ENCODE measurements at places on chromosomes 2 and 18. TPM values are rescaled to one million over a fixed set of nuclear protein-coding genes. Genes with fewer than 3 reads are reported as not detected.

Gene MARCHF4
- 0.06 TPM for total RNA-seq

Gene RNF152
- 14.8 TPM for total RNA-seq

Gene IL36G
- not detected for total RNA-seq

Gene BUB1
- total RNA-seq: 2.9 TPM

Gene LRRC30
- total RNA-seq: not detected

Gene CFAP65
- 16.5 TPM for total RNA-seq

Gene ZNF892
- total RNA-seq: 2.7 TPM

Gene TLX2
- total RNA-seq: not detected

Gene FSHR
- not detected for total RNA-seq

Gene ACOXL
- 10.6 TPM for total RNA-seq

Gene DPP4
- total RNA-seq: 27.7 TPM

DNA sequence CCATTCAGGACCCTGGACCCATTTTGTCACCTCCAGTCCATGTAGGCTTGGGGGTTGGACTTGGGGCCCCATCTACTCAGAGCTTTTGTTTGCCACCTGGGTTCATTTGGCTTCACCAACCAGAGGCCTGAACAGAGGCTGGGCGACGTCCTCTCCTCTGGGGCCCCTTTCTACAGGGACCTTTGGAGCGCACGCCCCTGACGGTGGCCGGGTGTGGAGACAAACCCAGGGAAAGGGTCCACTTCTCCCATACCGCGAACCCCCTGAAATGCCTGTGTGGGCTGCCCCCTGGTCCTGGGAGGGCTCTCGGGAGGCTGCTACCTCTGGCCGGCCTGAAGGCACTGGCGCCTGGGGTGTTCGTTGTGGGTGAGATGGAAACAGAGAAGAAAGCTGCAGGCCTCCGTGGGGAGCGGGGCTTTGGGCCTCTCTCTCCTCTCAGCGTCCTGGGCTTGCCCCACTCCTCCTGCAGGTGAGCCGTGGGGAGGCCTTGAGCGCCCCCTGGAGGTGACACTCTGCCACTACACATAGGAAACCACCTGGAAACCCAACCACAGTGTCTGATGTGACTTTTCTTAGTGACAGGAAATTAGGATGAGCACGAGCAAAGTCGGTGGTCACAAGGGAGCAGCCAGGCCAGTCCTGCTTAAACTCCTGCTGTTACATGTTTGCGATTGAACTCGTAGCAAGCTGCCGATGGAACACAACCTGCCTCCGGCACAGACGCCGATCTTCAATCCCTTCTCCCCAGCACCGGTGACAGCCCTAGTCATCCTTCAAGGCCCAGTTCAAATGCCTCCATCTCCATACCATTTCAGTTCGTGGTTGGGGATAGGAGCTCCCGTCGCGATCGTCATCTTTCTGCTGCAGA, 12.0 kb upstream of the NTSR2 start:
- DNase-seq: no peak

DNA sequence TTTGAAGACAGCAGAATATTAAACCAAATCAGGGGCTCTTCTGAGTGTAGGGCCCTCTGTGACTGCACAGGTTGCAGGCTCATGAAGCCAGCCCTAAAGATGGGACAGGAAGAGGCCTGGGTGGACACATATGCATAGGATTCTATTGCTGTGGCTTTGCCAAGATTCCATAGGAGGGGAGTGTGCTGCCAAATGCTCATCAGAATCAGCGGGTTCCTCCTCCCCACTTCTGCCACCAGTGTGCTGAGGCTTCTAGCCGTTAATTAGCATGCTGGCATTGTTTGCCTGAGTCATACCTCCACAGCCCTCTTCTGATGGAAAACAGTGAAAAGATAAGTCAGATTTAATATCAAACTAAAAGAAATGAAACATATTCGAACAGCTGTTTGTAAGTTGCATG, 103.9 kb upstream of the TMEFF2 start:
- no peak for DNase-seq

- peak; percentile 85 for DNase-seq
These were observed 42.5 kb downstream of the CPO start for GRCh38 chr2:206981739-206982340.

DNA sequence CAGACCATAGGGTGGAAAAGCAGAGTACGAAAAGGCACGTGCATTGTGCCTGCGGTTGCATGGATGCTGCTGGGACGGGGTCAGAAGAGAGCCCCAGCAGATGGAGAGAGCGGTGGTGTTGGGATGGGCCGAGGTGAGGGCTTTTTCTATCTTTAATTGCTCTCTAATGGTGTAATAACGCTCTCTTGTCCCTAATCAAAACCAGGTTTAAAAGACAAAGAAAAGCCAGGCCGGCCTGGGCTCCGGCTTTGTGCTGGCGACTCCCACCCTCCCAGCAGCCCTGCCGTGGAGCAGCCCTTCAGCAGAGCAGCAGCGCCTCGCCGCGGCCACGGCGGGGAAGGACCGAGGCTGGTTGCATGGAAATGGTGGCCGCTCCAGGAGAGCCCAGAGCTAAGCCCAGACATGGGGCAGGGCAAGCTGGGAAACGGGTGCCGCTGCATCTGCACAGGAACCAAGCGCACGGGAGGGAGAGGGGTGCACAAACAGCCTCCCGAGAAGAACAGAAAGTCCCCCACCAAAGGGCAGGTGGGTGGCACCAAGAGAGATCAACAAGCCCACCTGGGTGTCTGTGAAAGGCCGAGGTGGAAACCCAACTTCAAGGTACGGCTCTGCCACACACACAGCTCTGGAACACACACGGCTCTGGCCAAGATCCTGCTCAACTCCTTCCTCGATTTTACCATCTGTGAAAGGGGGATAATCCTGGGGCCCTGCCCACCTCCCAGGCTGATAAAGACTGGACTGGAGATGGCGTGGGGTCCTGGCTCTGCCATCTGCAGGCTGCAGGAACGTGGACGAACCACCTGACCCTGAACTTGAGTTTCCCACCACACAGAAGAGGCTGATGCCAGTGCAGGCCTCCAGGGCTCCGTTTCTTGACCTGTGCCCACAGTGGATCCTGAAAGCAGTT, 15.0 kb downstream of the HS1BP3 start:
- DNase-seq: peak; percentile 90

DNA sequence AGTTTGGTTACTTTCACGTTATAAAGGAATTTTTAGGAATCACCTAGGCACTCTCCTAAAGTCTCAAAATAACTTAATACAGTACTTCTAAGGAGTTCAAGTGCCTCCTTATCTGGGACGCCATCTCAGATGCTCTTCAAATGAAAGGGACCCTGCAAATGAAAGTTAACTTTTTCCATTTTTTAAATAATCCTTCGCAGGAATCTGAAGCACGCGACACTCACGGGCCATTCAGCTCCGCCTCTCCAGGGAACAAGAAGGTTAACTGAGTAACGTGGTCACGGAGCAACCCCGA, 537 bp upstream of the ZC3H15 start:
- no peak for DNase-seq

GRCh38 chr2:101395545-101396315, 8.4 kb upstream of the CREG2 start:
- no peak for DNase-seq

GRCh38 chr2:142718576-142719155, 158.8 kb upstream of the KYNU start:
- DNase-seq: no peak

- no peak for DNase-seq
These were observed 486.6 kb upstream of the HS6ST1 start for GRCh38 chr2:128805237-128805636.

- no peak for DNase-seq
These were observed 23.8 kb upstream of the ASPRV1 start for GRCh38 chr2:69985216-69985615.

DNA sequence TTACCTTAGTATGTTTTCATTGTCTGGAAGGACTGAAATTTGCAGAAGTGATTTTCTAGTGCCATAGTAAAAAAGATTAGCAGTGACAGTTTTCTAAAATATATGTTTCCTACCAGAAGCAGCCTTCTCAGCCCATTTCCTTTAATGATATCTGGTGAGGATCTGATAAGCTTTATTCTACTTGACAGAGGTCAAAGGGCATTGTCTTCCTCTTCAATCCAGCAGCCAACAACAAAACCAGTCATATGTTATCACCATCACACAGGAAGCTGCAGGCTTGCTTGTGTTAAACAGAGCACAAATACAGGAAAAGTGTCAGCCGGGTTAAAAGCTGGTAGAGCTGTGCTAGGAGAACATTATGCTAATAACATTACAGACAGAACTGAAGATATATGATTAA, 35.6 kb upstream of the ZSWIM2 start:
- no peak for DNase-seq

GRCh38 chr2:68094111-68094510, 31.3 kb upstream of the C1D start:
- no peak for DNase-seq

- DNase-seq: no peak
These were observed 110.4 kb downstream of the CYP26B1 start for GRCh38 chr2:72037261-72037666.

DNA sequence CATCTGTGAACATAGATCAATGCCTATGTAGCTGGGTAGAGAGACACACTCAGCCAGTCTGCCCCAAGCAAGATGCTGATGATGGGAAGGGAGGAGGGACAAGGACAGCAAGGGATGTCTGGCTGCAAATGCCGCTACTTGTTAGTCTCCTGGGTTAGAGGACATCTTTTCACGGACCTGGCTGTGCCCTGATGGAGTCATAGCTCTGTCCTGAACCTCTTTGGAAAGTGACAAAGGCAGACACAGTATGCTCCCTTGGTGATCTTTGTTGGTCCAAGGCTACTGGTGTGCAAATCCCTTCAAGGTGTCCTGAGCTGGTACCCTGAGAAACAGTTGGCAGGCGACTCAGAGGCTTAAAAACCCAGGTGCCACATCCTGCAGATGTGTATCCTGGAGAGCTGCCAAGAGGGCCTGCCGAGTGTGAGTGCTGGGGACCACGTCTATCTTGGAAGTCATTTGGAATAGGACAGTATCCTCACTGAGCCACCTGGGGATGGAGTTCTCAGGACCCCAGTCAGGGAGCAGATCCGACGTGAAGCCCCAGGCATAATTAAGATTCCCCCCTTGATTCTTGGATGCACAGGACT, 10.8 kb downstream of the FOSL2 start:
- no peak for DNase-seq

- DNase-seq: no peak
These were observed 78.9 kb downstream of the GNAL start for GRCh38 chr18:11767935-11768334.

DNA sequence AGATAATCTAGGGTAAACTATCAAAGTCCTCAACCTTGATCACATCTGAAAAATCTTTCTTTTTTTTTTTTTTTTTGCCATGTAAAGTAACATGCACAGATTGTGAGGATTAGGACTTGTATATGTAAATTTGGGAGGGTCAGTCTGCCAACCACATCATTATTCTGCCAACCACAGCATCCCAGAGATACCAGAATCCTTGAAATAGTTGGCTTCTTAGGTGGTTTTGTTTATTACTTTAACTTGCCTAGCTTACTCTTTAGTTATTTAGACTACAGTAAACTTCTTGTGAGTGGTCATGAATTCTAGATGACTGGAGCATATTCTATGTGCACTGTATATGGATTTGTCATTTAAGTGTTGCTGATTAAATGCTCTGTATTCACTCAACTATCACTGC, 242.1 kb upstream of the RBMS1 start:
- DNase-seq: no peak

- DNase-seq: peak; percentile 68
These were observed 125.7 kb downstream of the HDAC4 start for GRCh38 chr2:239275044-239275685.

- DNase-seq: no peak
These were observed 53.0 kb upstream of the SLC39A10 start for GRCh38 chr2:195603998-195604397.

GRCh38 chr2:29528891-29529520, 392.4 kb downstream of the ALK start:
- DNase-seq: peak; percentile 43

- no peak for DNase-seq
These were observed 280.5 kb upstream of the PIK3C3 start for GRCh38 chr18:41674506-41674905.

DNA sequence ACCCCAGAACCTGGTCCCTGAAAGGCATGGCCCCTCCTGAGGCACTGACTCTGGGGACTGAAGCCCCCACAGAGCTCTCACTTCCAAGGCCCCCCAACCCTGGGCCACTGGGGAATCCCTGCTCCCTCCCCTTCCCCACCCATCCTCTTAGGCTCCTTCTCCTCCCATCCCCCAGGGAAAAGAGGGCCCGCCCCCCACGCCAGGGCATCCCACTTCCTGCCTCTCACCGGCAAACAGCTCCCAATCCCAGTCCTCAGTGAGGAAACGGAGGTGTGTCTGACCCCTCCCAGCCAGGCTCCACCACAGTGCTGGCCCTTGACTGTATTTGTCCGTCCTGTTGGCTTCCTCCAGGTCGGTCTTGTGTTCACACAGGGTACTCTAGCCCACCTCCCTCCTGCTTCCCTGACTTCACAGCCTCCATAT, 35.0 kb upstream of the PTMA start:
- DNase-seq: peak; percentile 86

Data from lung (tissue), 17 donors.